ENCODE measurements at places on chromosomes 7 and 10.

GRCh38 chr10:115914475-115914874, 358.5 kb downstream of the GFRA1 start:
- no peak for DNase-seq

DNA sequence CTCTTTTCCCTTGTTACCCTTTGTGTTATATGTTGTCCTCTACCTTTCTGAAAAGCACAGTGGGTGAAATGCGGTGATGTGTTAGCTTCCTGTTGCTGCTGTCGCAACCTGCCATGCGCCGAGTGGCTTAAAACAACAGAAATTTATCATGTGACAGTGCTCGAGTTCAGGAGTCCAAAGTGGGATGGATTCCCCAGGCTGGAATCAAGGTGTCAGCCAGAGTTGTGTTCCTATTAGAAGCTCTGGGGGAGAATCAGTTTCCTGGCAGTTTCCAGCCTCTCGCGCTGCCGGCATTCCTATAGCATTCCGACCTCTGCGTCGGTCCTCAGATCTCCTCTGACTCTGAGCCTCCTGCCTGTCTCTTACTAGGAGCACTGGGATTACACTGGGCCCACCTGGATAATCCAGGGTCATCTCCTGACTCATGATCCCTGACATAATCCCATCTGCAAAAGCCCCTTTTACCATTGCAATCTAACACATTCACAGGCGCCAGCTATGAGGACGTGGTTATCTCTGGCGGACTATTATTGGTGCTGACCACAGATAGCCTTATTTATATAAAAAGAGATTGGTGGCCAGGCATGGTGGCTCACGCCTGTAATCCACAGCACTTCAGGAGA, 207.5 kb downstream of the CUX1 start:
- DNase-seq: no peak

DNA sequence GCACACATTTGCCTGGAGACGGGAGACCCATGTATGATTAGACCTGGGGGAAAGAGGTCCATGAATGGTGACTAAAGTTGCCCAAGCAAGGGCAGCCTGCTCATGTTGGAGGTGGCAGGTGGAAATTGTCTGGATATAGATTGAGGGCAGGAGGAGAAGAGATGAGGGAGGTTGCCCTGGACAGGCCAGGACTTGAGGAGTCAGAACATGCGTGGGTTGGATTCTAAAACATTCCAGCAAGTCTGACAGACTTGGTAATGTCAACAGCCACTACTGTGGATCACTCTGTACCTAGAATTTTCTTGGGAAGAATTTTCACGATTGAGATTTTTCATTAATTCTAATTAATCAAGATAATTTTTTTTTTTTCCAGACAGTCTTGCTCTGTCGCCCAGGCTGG, 19.1 kb upstream of the SVOPL start:
- DNase-seq: no peak

DNA sequence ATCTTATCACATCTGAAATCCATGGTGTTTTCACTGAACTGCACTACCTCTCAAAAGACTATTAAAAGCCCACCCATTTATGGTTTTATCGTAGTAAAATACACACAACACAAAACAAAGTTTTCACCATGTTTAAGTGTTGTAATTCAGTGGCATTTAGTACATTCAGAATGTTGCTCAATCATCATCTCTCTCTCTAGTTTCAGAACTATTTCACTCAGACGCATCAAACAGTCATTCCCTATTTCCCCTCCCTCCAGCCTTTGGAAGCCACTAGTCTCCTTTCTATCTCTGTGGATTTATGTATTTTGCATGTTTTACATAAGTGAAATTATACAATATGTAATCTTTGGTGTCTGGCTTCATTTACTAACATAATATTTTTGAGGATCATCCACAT, 332.6 kb downstream of the TNS3 start:
- no peak for DNase-seq

DNA sequence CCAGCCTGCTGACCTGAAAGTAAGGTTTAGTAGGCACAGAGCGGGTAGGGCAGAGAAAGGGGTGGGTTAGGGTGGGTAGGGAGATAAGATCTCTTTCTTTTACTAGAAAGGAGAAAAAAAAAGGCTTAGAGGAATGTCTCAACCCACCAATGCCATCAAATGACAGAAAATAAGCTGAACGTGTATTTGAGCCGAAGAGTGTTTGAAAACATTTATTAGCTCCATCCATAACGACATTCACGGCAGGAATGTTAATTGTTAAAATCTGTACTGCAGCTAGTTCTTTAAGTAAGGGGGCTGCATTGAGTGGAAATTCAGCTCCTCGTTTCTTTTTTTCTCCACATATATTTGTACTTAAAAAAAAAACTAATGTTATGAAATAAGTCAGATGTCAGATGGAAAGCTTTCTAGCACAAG, 63.7 kb upstream of the ARID5B start:
- DNase-seq: no peak

GRCh38 chr10:13628661-13629060, 41.9 kb downstream of the PRPF18 start:
- no peak for DNase-seq

DNA sequence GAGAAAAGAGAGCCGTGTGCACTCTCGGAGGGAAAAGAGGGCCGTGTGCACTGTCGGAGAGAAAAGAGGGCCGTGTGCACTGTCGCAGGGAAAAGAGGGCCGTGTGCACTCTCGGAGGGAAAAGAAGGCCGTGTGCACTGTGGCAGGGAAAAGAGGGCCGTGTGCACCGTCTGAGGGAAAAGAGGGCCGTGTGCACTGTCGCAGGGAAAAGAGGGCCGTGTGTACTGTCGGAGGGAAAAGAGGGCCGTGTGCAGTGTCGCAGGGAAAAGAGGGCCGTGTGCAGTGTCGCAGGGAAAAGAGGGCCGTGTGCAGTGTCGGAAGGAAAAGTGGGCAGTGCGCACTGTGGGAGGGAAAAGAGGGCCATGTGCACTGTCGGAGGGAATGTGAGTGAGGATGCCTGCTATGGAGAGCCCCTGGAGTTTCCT, 188.7 kb downstream of the DNAJB6 start:
- no peak for DNase-seq
